ENCODE measurements at places on chromosomes 5 and 9.

- no peak for DNase-seq
Observed at GRCh38 chr5:177588413-177588909, 3.5 kb upstream of the TMED9 start.

GRCh38 chr5:34822956-34823715, 15.8 kb upstream of the TTC23L start:
- no peak for DNase-seq

DNA sequence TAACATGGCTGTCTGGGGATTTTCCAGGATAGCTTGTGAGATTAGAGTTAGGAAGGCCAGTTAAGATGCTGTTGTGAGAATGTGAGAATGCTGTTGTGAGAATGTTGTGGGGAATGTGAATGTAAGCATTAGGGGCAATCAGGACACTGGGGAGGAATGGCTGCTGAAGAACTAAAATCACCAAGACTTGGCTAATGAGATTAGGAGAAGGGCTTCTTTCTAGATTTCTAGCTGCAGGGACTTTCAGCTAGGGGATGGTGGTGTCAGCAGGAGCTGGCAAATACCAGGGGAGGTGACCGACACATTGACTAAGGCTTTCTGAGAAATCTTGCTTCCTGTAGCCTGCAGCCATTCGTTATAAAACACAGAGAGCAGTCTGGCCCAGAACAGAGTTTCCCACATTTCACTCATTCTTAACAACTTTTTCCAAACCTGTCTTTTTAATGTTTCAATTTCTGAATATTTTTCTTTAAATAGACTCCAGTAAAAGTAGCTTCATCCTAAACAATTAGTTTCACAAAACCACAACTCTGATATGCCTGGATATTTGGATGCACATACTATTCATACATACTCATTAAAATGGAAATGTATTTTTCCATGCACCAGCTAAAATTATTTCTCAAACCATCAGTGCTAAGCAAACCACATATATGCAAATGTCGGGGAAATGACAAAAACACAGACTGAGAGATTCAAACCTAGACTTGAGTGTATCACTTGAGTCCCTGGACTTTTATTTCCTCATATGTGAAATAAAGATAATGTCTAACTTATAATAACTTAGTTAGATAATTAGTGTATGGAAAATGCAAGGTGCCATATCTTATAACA, 89.3 kb upstream of the TNC start:
- DNase-seq, result no peak

DNA sequence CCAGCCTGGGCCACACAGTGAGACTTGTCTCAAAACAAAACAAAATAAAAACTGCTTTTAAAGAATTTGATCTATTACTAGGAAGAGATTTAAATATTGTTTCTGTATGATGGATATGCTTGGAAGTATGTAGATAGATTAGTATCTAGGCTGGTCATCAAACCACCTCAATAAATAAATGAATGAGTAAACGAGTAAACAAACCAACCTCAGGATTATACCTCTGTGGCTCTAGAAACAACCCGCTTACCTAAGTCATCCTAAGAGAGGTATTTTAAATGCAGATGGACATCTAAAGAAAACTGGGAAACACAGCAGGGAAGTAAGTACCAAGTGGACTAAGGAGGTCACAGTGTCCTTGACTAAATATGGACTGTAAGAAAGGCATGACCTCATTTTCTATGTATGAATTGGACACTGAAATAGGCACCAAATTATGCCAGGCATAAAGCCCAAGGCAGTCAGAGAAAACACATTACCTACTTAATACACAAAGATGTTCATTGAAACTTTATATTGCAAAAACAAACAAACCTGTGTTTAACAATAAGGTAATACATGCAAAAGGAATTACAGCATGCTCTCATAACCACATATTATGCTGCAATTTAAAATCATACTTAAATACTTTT, 7.3 kb downstream of the ANKH start:
- no peak for DNase-seq

- no peak for DNase-seq
Observed at GRCh38 chr9:137162505-137163364, 7.1 kb downstream of the LRRC26 start.

DNA sequence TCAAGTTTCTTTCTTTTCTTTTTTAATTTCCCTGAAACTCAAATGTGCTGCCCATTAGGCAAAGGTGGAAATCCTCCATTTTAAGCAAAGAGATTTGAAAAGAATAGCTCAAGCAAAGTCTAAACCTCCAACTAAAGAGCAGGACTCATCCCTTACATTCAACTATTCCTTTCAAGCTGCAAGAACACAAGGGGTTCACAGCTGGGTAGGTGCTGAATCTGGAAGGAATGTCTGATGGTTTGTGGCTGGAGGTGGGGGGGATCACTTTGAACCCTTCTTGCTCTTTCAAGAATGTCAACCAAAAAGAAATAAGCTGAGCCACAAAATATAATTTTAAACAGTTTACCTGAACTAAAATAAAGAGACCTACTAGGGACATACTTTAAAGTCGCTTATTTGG, 375.7 kb upstream of the CDH10 start:
- DNase-seq, result no peak

DNA sequence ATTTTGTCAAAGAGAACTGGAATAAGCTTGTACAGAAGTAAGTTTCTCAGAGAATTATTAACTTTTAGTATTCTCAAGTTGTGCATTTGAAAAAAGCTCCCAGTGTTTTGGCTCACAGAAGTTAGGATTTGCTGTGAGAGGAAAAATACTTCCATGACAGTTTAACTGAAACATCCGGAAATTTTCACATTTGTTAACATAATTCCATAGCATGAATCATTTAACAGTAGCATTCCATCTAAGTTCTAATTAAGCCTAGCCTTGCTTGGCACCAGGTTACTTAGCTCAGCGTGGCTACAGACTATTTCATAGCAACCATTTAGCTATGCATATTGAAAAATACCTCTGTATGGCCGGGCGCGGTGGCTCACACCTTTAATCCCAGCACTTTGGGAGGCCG, 90.8 kb downstream of the LNPEP start:
- DNase-seq, result no peak

DNA sequence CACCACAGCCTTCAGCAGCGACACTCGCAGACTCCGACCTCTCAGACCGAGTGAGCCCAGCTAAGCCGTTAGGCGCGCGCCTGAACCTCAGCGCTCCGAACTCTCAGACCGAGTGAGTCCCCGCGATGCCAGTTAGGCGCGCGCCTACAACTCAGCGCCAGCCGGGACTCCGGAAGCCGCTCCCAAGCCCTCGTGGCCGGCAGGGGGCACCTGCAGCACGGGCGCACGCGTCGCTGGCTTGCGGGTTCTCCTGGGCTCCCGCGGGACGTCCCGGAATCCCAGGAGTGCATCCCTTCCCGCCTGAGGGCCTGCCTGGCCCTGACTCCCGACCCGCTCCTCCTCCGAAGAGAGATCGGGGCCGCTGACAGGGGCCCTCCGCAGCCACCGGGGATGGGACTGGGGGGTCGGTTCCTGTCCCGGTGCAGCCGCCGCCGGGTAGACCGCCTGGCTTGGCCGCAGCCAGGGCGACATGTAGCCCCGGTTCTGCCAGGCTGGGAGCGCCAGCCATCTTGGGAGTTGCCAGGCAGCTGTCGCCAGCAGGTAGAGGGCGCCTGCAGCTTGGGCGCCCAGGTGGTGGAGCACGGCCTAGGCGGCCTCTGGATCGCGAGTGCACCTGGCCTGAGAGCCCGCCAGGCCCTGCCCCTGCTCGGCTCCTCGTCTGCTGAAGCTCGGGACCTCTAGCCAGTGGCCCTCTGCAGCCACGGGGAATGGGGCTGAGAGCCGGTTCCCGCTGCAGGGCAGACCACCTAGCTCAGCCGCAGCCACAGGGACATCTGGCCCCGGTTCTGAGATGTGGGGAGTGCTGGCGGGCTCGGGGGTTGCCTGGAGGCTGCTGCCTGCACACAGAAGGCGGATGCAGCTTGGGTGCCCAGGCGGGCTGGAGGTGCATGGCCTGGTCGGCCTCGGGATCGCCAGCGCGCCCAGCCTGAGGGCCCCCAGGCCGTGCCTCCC, at the start of gene ANKRD18A:
Gene ANKRD18A (minus strand): TSS at position 114 of the 951 bp plus-strand sequence. CDS start 311 bp downstream, outside the sequence.
- DNase-seq, result no peak

GRCh38 chr9:91896097-91896496, 53.9 kb downstream of the ROR2 start:
- no peak for DNase-seq

- no peak for DNase-seq
Observed at GRCh38 chr5:181189962-181190710, 14.9 kb downstream of the TRIM7 start.

All from cortex of kidney (tissue), 1 donor.